ENCODE measurements at places on chromosomes 16 and 17. TPM values are rescaled to one million over a fixed set of nuclear protein-coding genes. Genes with fewer than 3 reads are reported as not detected.

- no peak for DNase-seq
Observed at GRCh38 chr16:4664538-4665418, 28.6 kb upstream of the NUDT16L1 start.

DNA sequence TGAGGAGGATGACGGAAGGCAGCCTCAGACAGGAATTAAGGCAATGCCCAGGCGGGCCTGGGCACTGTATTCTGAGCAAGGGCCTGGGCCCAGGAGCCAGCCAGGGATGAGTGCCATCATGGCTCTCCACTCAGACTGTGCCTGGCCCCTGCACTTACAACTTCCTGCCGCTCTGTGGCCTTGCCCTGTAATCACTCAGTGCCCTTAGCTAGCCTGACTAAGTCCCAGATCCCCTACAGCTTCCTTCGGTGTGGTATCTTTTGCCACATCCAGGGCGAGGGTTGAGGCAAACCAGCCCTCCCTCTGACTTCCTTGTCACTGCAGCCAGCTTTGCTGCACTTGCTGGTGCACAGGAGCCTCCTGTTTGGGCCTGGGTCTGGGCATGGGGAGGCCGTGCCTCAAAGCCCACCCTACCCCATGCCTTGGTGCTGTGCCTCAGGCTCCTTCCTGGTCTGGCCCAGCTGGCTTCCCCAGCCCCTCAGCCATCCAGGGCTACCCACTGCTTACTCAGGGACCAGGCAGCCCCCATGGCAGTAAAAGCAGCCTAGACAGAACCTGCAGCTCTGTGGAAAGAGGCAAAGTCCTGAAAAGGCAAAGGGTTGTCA lies 9.3 kb downstream of the SLC46A1 start:
- DNase-seq: no peak

DNA sequence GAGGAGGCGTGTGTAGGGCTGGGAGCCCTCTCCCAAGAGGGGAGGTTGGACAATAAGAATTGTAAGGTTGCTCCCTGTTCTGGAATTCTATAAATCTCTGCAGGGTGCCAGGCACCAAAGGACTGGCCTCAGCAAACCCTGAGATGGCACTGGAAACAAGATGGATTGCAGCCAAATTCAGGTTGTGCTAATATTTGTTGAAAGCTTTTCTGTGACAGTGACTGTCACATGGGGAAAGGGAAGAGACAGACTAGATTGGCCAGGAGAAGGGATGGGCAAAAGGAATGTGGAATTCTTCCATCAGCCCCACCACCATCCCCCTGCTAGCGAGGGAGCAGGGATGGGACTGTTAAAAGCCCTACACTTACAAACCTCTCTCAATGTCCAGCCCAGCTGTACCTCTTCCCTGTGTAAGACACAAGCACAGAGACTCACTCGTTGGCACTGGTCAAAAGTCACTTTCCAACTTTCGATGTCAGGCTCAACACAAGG lies 62.4 kb downstream of the SOX9 start:
- no peak for DNase-seq

The ITGA3 gene
- polyA plus RNA-seq: 66.3 TPM
